Chondrocyte (in vitro differentiated cells): ENCODE measurements at places on chromosomes 1 and 21. TPM values are rescaled to one million over a fixed set of nuclear protein-coding genes. Genes with fewer than 3 reads are reported as not detected.

DNA sequence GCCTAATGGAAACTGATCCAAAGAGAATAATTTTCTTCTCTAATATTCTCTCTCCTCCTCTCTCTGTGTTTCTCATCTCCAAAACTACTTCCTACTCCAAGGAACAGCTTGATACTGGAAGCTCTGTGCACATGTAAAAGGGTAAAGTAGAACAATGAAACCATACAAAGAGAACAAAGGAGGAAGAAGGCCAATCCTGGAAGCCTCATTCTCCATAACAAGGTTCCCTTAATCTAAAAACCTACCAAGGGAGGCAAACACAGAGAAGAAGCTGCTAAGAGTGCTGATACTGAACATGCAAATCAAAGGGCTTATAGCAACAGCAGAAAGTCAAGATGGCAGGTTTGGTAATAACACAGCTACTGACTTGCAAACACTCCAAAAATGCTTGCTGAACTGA lies 44.4 kb downstream of the SIPA1L2 start:
- DNase-seq: no peak

GRCh38 chr21:29342363-29342957 lies 43.7 kb downstream of the BACH1 start:
- DNase-seq: no peak

Gene EFNA3
- total RNA-seq: 4.3 to 5.5 TPM (median 4.5 TPM) in 3 replicates

DNA sequence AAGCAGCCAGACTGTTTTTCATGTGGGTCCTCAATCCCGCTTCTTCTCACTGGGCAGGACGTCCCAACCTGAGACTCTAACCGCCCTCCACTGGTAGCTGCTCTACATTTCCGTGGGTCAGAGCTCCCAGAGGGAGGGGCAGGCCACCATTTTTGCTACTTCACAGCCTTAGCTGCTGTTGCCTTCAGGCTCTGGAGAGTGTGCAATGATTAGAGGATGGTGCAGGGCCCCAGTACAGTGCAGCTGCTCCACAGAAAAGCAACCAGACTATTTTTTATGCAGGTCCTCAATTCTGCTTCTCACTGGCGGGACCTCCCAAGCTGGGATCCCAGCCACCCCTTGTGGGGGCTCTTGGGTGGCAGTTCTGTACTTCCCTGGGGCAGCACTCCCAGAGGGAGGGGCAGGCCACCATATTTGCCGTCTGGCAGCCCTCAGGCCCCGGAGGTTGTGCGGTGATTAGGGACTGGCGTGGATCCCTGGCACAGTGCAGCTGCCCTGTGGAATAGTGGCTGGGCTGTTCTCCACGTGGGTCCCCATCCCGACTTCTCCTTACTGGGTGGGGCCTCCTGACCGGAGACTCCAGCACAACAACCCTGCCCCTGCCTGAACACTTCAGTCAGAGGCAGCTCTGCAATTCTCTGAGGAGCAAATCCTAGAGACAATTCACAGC lies 647.6 kb upstream of the PKN2 start:
- DNase-seq: peak; percentile 67

DNA sequence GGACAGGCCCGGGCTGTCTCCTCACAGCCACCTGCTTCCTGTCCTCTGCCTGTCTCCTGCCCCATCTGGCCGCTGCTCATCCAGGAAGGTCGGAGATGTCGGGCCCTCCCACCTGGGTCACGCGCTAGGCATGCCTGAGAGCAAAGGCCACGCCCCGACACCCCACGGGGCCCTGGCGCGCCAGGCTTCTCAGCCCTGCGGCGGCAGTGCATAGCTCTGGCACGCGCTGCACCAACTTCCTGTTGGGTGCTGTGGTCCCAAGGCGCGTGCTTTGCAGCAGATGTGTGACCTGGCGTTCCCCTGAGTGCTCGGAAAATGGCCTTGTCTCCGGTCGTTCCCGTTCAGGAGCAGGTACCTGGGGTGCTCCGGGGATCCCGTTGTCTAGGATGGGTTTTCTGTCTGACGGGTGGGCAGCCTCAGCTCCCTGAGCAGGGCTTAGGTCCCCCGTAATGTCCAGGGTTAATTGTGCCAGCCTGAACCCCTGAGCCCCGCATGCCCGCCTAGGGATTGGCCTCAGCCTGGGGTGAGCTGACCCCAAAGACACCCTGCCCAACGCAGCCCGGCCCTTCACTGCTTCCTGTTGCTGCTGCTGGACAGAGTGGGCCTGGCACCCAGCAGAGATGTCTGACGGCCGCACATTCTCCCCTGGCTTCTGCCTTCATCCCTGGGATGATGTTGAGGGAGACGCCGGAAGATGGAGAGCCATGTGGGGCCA lies 19.4 kb upstream of the KCNAB2 start:
- DNase-seq: no peak

- DNase-seq: no peak
Observed at GRCh38 chr21:32494934-32495709, 82.6 kb downstream of the EVA1C start.

- DNase-seq: no peak
Observed at GRCh38 chr1:214318356-214318755, 37.4 kb downstream of the SMYD2 start.

GRCh38 chr1:1631782-1632420 lies at the start of gene MMP23B:
TSS of gene MMP23B (plus strand) at chr1:1632173. CDS start at chr1:1632219, 46 bp downstream.
- DNase-seq: peak; percentile 77

DNA sequence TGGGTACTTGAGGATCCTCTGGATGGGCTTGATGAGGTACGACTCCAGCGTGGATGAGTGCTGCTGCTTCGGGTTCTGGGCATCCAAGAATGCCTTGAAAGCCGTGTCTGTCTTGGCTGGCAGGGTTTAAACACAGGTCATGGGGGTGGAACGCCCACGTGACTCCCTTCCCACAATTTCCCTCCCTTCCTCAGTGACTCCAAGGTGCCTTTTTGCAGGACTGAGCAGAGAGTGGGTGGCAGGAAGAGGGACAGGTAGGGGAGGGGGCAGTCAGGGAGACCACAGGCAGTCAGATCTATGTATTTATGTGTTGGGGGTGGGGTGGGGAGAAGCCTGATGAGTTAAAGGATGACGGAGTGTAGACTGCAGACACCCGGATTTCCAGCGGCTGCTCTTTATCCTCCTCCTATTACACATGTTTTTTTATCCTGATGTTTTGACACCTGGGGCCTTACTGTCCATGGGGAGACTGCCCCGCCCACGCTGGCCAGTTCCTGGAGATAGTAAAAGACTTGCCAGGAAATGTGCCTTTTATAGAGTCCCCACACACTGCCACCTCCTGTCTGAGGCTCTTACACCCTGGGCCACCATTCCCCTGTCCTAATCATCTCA lies 103.2 kb upstream of the KRTAP19-8 start:
- DNase-seq: no peak
